Right hindlimb (tissue), 1 donor: ENCODE measurements at places on chromosomes 5 and 9.
A peak's percentile ranks its signal among the peaks of the same experiment; 100 is the strongest.

GRCh38 chr9:33742519-33742918, 52.8 kb upstream of the PRSS3 start:
- DNase-seq, result no peak

GRCh38 chr9:19199012-19199411, 31.5 kb upstream of the DENND4C start:
- no peak for DNase-seq

DNA sequence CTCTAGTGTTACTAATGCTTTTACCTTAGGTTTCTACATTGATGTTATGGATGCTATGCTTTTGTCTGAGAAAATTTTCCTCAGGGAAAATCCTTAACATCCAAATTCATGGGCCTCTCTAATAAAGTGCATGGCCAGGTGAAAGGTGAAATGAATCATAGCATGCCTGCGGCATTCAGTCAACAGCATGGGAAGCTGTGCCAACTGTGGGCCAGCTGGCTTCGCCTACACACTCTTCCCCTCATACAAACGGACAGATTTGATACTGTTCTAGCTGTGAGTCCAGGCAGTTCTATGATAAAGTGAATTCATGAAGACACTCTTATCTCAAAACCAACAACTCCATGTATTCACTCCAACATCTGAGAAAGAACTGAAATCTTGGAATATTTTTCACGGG, 374.1 kb downstream of the PLK2 start:
- no peak for DNase-seq

DNA sequence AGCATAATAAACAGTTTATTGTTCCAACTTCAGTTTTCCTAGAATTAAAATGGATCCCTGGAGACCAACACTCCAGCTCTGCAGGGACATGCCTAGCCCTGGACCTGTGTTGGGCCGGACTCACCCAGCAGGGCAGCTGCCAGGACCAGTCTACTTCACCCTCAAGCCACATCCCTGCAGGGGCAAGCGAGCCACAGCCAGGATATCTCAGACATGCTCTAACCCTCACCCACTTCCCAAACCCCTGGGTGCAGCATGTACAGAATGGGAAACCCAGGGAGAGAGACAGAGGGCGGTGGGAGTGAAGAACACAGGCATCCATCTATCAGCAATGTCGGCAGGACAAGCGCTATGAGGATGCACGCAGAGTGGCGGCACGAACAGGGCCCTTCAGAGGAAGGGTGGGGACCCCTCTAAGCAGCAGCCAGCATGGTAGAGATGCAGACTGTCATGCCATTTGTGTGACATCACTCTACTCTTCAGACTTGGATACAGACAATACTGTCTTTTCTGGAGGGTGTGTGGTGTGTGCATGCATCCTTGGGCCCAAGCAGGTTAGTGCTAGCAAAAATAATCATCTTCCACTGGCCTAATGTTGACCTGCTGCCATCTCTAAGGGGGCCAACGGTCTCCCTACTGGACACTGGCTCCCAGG, 83.1 kb downstream of the SEMA4D start:
- DNase-seq, result no peak

DNA sequence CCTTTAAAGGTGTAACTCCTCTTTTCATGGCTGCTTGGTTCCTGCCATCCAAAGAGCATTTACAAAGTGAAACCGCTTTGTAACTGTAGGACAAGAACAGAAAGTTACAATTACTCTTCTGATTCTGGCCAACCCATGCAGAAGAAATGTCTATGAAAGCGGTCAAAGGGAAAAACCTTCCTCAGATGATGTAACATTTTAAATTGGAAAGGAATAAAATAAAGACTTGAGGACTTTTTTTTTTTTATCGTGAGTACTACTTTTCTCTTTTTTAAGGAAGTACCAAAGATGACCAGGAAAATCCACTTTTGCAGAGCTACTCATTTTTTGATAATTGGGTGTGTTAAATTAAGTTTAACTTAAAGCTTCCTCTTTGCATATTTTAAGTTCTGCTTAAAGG, 13.0 kb upstream of the C9orf72 start:
- DNase-seq, result no peak

DNA sequence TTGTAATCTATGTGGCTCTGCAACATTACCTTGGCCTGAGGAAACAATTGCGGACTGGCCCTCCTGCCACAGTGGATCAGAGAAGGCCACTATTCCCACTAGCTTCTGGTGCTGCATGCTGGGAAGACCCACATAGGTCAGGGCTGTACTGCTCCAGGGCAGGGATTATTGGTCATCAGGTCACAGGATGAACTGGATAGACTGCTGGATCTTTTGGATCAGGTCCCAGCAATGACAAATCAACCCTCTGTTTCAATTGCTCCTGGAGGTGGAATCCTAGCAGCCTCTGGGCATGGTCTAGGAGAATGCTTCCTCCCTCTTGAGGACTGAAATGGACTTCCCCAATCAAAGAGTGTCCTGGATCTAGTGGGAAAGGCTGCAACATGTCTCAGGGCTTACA, 66.7 kb upstream of the PHF24 start:
- no peak for DNase-seq

DNA sequence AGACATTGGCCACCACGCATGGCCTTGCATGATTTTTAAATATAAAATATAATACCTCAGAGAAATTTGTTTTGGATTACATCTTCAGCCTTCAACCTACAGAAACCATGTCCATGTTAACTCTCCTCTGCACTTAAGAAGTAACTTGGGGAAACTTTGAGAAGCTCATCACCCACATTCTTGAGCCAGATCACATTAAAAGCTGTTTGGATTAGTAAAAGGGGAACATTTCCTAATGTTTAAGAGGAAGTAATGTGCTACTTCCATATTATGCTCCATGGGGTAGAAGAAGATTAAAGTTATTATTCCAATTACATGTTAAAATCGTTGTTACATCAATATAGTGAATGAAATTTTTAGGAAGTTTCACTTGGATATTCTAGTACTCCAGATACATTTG, 10.4 kb upstream of the CEP120 start:
- DNase-seq, result no peak

- DNase-seq, result no peak
Measured at GRCh38 chr5:57834829-57835608, 352.4 kb upstream of the ACTBL2 start.

- DNase-seq, result peak; percentile 53
Measured at GRCh38 chr9:116860509-116861120, 173.5 kb downstream of the TRIM32 start.

- DNase-seq, result no peak
Measured at GRCh38 chr5:26681861-26682260, 356.5 kb downstream of the CDH9 start.

DNA sequence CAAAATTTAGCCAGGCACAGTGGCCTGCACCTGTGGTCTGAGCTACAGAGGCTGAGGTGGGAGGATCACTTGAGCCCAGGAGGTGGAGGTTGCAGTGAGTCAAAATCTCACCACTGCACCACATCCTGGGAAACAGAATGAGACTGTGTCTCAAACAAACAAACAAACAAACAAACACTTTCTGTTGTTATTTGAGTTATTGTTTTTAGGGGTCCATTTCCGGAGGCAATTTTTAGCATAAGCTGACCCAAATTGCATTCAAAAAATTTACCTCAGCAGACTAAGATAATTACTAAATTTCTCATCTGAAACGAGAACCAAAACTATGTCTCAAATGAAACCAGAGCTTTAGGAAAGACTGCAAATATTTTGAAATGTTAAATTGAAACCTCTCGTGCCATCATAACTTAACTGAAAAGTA, 1485.1 kb downstream of the EFNA5 start:
- no peak for DNase-seq

DNA sequence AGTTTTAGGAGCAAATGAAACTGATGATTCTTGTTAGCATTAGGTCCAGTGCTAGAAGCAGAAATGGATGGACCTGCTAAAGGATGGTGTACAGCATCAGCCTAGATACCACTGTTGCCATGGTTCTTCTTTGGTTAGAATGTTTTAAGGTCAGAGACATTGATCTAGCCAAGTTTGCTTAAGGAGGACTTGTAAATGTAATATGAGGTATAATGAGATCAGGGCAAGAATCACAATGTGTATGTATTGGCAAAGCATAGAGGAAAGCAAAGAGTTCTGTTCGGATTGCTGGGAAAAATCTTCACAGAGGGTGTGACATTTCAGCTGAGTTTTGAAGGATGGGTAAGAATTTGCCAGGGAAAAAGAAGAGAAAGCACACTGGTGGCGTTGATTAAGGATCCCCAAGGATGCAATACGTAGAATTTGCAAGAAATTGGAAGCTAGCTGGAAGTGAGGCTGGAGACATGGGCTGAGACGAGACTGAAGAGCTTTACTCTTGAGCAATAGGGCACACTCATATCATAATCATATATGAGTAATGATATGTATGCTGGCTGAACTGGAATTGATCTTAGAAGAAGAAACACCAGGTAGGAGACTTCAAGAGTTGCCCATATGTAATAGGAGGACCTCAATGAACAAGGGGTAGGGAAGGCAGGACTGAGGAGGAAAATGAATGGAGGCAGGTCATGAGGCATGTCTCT, 102.0 kb downstream of the ZNF462 start:
- no peak for DNase-seq

- no peak for DNase-seq
Measured at GRCh38 chr5:53481159-53481886, 894 bp downstream of the FST start.

DNA sequence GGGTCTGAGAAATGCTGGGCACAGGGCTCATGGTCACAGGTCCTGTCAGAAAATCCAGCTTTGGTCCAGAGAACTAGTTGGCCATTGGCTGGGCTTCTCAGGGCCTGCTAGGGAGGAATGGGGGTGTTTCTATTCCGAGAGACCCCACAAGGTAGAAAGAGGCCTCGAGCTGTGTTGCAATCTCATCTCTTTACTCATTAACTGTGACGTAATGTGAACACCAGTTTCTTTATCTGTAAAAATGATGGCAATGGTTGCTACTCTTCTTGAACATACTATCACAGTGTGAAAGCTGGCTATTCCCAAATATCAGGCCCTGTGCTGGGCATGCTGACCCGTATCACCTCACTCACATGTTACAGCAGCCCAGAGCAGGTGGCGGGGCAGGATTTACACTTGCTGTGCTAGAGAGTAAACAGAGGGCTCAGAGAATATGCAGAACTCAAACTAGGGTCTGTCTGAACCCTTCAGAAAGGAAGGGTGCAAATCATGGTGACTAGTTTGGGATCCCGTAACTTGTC, 35.7 kb upstream of the SLC25A51 start:
- no peak for DNase-seq

GRCh38 chr5:72452515-72453245, 54.5 kb downstream of the ZNF366 start:
- DNase-seq, result peak; percentile 94

DNA sequence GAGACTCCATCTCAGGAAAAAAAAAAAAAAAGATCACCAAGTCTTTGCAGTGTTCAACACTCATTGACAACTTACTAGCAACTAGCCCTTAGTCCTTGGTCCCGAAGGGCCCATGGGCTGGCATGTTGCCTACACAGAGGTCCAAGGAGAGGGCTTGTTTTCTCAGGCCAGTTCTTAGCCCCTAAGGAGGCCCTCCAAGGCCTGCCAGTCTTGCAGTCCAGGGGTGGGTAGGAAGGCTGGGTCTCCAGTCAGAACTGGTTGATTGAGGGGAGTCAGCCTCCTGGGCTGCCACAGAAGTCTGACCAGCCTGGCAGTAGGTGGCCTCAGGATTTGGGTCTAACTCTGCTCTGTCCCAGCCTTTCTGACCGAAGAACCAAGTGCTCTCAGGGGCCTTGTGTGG, 32.7 kb downstream of the IER5L start:
- no peak for DNase-seq

DNA sequence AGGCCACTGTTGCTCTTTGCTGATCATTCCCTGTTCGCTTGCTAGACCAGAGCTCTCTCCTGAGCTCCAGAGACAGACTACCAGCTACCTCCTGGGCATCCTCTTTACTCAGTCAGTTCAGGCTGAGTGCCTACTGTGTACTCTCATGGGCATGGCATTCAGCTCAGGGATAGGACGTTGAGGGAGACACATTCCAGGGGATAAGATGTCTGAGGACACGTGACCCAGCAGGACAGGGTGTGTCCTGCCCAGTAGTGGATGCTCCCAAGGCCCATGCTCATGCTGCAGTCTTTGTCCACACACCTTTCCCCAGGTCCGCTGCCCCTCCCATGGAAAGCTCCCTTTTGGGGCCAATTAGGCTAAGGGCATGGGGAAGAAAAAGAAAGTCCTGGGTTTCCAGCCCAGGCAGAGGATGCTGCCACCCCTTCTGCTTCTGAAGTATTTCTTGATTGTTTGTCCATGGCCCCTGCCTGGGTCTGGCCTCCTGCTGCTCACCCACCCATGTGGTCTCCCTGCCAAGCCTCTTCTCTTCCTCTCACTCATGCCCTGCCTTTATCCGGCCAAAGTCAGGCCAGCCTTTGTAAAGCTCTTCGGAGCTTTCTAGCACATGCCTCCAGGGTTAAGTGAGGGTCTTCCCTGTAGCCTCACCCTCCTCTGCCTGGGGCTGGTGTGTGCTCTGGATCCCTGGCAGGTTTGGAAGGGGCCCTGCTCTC, 60.5 kb upstream of the PITX1 start:
- DNase-seq, result no peak

GRCh38 chr5:158965334-158965733, 134.4 kb downstream of the EBF1 start:
- DNase-seq, result no peak

GRCh38 chr5:24347158-24347557, 297.6 kb downstream of the CDH10 start:
- DNase-seq, result no peak

- no peak for DNase-seq
Measured at GRCh38 chr5:15241216-15241821, 258.7 kb upstream of the FBXL7 start.

- no peak for DNase-seq
Measured at GRCh38 chr5:146540414-146540813, 24.4 kb upstream of the GPR151 start.

- peak; percentile 76 for DNase-seq
Measured at GRCh38 chr9:108053555-108054061, 564.0 kb upstream of the KLF4 start.

GRCh38 chr9:86142973-86143372, 43.6 kb upstream of the GOLM1 start:
- no peak for DNase-seq

DNA sequence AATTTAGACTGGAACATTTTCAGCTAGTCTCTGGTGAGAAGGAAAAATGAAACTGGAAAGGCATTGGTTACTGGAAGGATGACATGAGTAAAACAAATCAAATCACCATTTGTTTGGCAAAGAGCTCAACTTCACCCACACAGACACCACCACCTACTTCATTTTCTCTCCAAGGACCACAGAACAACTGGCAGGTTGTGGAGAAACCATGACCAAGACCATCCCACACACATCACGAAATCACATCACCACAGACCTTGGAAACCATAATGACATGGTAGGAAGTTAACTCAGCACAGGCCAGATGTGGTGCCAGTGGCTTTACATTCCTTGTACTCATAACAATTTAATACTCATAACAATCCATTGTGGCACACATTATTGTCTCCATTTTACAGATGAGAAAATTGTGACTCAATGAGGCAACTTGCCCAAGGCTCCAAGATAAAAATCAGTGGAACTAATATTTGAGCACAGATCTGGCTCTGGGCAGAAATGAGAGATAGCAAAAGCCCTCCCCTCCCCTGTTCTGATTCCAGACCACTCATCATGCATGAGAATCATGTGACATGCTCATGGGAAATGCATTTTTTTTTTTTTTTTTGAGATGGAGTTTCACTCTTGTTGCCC, 7.5 kb downstream of the OR1K1 start:
- DNase-seq, result no peak

GRCh38 chr5:110705349-110705748, 21.1 kb downstream of the TMEM232 start:
- no peak for DNase-seq

GRCh38 chr5:9362600-9362999, 183.3 kb downstream of the SEMA5A start:
- no peak for DNase-seq

- DNase-seq, result no peak
Measured at GRCh38 chr5:142652563-142652962, 33.3 kb downstream of the FGF1 start.

GRCh38 chr9:130912932-130913598, 16.5 kb upstream of the QRFP start:
- no peak for DNase-seq
